Globus pallidus (tissue), 1 donor: ENCODE measurements at places on chromosomes 11 and 22.

GRCh38 chr22:41934284-41935014 lies 7.8 kb upstream of the TNFRSF13C start:
- no peak for DNase-seq

- DNase-seq, result no peak
These were observed 30.1 kb downstream of the KIAA0930 start for GRCh38 chr22:45210577-45210976.

DNA sequence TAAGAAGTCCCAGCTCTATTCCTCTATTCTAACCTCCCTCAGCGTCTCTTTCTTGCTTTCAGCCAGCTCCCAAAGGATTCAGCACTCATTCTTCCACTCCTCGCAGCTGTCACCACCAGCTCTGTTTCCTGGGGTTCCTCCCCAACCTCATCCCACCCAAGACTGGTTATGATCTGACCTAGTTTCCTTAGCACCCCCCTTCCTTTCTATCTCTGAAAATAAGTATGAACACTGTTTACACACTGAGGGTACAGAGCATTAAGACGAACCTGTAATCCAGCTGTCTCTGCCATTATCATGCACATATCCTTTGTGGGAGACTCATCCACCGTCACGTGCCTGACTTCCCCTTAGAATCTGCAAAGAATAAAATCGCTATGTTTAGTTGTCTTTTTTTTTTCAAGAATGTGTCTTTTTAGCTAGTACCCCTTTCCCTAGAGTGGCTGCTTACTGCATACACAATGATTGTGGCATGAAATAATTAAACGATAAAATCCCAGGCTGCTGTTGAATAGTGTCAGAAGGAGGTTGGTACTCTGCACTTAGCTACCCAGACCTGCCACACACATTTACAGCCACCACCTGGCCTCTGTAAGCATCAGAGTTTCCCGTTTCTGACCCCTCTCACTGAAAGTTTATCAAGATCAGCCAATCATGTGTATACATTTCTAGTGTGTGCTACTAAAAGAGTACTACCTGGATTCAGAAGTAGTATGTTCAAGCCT lies 26.9 kb upstream of the CSTF3 start:
- DNase-seq, result no peak

DNA sequence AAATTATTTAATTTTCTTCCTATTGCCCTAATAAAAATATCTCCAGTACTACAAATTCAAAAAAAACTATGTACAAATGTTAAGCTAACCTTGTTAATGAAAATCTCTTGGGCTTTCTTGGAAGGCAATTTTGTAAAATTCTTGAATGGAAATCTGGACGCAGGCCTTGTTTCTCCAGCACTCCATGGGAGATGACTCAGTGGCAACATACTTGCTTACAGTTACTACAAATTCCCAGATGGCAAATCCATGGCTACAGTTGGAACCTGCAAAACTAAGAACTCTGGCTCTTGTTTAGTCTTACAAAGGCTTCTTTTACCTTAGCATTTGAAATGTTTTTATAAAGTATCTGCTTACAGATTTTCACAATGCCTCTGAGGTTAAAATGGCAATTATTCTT lies 725.2 kb downstream of the DLG2 start:
- DNase-seq, result no peak

DNA sequence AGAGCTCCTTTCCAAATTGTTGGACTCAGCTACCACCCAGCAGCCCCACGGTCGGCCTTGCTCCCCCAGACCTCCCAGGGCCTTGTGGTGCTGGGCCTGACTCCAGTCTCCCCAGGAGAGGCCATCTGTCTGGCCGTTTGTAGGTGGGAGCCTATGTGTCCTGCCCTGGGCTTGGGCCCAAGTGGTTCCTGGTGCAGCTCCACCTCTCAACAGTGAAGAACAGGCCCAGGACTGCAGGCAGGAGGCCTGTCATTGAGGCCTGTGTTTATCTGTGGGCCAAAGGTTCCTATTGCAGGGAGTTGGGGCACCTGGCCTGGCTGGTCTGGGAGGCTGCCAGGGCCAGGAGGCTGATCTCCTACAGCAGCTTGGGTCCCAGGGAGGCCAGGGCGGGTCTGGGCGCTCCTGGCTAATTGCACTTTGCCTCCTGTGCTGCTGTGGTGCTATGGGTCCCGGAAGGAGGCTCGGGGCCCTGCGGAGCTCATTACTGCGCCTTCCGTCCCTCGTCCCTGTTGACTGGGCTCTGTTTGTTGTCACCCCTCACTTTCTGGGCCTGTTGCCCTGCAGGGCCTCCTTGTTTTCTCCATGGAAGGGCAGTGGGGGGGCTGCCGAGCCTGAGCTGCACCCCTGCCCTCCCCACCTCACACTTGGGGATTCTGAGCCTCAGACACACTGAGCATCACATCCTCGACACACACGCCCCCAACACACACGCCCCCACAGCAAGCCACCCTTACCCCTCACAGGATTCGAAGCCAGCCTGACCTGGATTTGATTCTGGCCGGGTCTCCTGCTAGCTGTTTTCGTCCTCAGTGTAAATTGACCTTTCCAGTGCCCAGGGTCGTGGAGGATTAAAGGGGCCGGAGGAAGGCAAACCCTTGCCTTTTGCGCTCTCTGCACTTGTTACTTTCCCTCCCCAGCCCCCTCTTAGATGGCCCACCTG lies 6.8 kb upstream of the OMP start:
- no peak for DNase-seq

GRCh38 chr11:69180226-69180625 lies 24.5 kb downstream of the SMIM38 start:
- no peak for DNase-seq

GRCh38 chr22:37148031-37148651 lies 1.6 kb downstream of the IL2RB start:
- no peak for DNase-seq

- DNase-seq, result no peak
These were observed 2.0 kb upstream of the PRDM11 start for GRCh38 chr11:45144126-45145082.

DNA sequence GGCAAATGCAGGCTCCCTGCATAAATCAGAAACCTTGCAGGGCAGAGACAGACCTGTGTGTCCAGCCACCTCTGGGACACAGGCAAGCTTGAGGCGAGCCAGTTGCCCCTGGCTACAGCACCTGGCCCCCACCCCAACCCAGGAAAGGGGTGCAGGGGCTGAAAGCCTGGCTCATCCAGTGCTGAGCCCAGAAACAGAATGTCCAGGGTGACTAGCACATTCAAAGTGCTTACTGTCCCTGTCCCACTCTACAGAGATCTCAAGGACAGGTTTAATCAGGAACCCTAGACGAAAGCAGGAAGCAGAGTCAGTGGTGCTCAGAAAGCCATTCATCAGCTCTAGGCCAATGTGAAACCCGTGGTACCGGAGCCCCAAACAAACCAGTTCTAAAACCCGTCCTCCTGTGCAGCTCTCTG lies 31.9 kb downstream of the PLEKHA7 start:
- no peak for DNase-seq

DNA sequence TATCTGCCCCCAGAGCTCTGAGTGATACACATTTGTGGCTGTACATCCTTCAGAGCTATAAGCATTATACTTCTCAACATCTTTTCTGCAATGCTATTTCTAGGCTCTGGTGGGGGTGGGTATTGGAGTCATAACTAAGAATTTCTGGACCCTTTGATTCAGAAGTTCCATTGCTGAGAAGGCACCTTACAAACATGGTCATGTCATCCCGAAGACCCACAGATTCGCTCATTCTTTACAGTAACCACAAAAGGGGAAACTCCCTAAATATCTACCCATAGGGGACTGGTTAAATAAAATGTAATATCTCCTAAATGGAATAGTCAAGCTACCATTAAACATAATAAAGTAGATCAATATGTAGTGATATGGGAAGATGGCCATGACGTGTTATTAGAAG lies 98.8 kb downstream of the PRR5L start:
- DNase-seq, result no peak

- no peak for DNase-seq
These were observed 29.4 kb upstream of the RRAS2 start for GRCh38 chr11:14388352-14388751.

GRCh38 chr11:134278356-134278755 lies 2.2 kb downstream of the GLB1L3 start:
- no peak for DNase-seq

DNA sequence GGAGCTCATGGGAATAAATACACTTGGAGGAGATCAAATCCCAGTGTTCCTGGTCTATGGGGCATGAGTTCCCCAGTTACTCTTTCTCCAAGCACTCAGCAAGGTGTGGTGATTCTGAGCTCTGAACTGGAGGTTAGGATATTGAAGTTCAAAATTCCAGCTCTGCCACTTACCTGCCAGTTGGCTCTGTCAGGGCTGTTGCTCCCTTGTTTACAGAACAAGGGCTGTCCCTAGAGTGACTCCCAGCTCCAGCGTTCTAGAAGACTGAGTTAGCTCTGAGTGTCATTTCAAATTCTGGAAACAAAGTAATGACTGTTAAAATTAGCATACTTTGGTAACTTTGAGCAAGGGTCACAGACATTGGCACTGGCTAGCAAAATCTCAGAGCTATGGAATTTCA lies 69.7 kb upstream of the ZBED5 start:
- DNase-seq, result no peak

DNA sequence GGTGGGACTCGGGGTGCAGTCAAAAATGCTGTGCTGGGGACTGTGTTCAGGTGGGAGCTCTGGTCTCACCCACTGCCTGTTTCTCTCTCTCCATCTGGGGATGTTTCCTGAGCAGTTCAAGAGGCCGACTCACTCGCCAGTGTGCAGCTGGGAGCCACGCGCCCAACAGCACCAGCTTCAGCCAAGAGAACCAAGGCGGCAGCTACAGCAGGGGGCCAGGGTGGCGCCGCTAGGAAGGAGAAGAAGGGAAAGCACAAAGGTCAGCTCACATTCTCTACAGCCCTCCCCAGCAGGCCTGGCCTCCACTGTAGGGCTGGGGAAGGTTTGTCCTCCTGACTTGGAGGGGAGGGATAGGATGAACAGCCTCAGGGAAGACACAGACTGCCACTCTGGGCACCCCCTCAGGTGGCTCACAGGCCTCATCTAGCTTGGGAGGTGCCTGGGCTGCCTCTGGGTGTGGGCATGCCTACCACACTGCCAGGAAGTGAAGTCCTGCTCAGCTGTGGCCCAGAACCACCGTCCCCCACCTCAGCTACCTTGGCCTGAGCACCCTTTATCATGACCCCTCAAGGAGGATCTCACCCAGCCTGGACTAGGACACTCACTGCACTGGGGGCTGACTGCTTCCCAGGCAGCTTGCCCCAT lies 13.0 kb downstream of the TUB start:
- DNase-seq, result no peak

DNA sequence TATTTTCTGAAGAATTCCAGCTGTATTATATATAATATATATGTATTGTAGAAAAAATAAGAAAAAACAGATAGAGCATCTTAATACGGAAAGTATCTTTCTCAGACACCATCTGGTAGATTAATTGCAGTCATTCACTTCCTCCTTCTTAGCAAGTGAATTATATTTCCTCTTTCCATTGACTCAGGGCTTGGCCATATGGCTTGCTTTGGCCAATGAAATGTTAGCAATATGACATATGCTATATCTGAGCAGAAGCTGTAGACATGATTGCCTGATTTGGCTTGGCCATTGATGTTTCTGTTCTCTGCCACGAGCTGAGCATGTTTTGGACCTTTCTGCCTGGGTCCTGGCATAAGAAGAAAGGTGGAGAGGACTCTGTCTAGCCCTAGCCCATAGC lies 34.4 kb upstream of the ZBED5 start:
- DNase-seq, result no peak

- no peak for DNase-seq
These were observed 269.7 kb downstream of the DYNC2H1 start for GRCh38 chr11:103378931-103379330.

- DNase-seq, result no peak
These were observed 15.9 kb downstream of the RTN4RL2 start for GRCh38 chr11:57476047-57476756.

GRCh38 chr11:92122561-92122960 lies 102.1 kb upstream of the FAT3 start:
- DNase-seq, result no peak

- no peak for DNase-seq
These were observed 45.4 kb upstream of the CALCB start for GRCh38 chr11:15027956-15028355.

- DNase-seq, result peak; percentile 29
These were observed 2.8 kb upstream of the LZTR1 start for GRCh38 chr22:20979243-20979809.

- no peak for DNase-seq
These were observed 455.1 kb upstream of the B3GAT1 start for GRCh38 chr11:134866981-134867675.

DNA sequence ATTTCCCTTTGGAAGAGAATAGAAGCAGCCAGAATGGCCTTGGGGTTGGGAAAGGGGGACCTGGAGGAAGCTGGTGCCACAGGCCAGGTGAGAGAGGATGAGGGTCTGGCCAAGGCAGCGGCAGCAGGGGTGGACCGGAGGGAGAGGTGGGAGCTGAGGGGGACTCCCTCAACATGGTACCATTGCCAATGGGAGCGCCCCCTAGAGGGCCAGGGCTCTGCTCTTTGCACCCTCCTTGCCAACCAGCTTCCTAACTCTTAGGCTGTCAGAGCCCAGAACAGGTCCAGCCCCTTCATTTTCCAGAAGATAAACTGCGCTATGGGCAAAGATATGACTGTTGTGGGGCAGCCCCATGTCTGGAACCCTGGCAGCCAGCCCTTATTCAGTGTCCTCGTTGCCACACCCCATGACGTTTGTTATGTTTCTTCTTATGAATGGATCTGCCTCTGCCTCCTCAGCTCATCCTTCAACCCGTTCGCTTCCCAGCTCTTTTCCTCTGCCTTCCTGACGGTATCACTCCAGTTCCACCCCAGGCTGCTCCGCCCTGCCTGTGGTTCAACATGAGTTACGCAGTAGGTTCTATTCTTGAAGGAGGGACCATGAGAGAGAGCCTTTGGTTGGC lies 185.2 kb downstream of the GRIK4 start:
- no peak for DNase-seq

GRCh38 chr22:40423882-40424640 lies 53.7 kb downstream of the SGSM3 start:
- no peak for DNase-seq

- DNase-seq, result no peak
These were observed 38.3 kb upstream of the CEP295 start for GRCh38 chr11:93623179-93623578.

DNA sequence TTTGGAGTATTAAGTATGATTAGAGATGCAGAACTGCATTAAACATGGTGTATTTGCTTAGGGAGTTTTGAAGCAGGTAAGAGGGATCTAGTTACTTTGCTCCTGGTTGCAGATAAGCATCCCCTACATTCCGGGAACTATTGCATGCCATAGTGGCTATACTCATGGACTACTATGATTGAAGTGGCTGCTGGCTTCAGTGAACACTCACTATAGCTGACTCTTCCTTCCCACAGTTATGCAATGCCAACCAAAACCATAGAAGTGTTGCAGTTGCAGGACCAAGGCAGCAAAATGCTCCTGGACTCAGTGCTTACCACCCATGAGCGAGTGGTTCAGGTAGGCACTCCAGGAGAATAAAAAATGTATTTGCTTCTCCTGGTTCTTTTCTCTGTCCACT lies 17.0 kb downstream of the COA4 start:
- no peak for DNase-seq

GRCh38 chr11:96744697-96745096 lies 354.9 kb downstream of the JRKL start:
- DNase-seq, result no peak

- no peak for DNase-seq
These were observed 8.3 kb downstream of the CYB561A3 start for GRCh38 chr11:61353131-61354067.

- DNase-seq, result no peak
These were observed 326.6 kb downstream of the MN1 start for GRCh38 chr22:27474711-27475547.

GRCh38 chr11:64772303-64773018 lies 5.9 kb downstream of the SF1 start:
- no peak for DNase-seq
